ENCODE measurements at places on chromosomes 1 and 21. TPM values are rescaled to one million over a fixed set of nuclear protein-coding genes. Genes with fewer than 3 reads are reported as not detected.

Gene PROK1
- total RNA-seq = not detected

Gene RHD
- not detected for total RNA-seq

DNA sequence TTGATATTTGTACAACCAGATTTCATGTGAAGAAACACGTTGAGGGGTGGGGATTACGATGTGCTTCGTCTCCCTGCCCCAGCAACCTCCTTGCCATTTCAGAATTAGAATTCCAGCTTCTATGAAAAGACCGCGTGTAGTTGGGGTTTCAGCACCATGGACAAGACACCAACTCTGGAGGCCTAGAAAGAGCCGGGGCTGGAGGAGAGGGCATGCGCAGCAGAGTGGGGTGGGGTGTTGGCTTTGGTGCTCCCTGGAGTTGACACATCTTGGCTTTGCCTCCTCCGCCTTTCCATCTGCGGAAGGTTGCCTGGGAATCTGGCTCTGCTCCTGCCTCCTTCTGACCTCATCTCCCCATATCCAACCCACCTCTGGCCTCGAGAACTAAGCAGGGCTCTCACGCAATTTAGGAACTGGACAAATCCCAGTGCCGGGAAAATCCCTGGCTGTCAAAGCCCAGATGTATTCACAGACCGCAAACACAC is 11.8 kb downstream of the HTR6 start:
- no peak overlapping the region for H3K27ac ChIP-seq
- peak; percentile 29 for DNase-seq
- H3K27me3 ChIP-seq = peaks cover 5% of the 10 kb centered on the region
- no peak overlapping the region for H3K4me3 ChIP-seq

- H3K36me3 ChIP-seq = peaks cover 9% of the 10 kb centered on the region
- H3K27me3 ChIP-seq = peaks cover 61% of the 10 kb centered on the region
- H3K4me1 ChIP-seq = peaks cover 13% of the 10 kb centered on the region
- no peak for DNase-seq
- H3K27ac ChIP-seq = no peak overlapping the region
These were observed 6.0 kb downstream of the HLX start for GRCh38 chr1:220884981-220885918.

GRCh38 chr1:237045278-237046016 is 3.5 kb downstream of the RYR2 start:
- peaks cover 3% of the 10 kb centered on the region for H3K36me3 ChIP-seq
- peaks cover 46% of the 10 kb centered on the region for H3K27me3 ChIP-seq
- DNase-seq = no peak
- H3K4me1 ChIP-seq = peaks cover 10% of the 10 kb centered on the region
- no peak overlapping the region for H3K27ac ChIP-seq

DNA sequence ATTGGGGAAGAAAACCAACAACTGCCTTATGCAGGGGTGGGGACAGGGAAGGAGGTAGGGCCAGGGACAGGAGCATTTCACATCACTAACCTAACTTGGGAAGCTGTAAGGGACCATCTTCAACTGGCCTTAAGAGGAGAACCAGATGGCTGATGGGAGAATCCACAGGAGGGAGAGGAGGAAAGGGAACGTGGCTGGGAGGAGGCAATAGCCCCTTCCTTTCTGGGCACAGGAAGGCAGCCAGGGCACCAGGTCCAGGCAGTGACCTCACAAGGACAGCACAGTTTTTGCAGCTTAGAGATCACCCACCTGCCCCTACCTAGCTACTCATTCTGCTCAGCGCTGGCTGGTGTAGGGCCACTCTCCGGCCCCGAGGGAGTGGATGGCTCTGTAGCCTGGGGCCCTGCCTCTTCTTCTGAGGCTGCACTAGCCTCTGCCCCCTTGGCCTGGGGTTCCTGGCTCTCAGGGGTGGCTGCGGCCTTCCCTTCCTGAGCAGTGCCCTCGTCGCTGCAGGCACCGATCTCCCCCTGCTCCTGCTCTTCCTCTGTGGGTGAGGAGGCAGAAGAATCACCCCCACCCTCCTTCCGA is 1.7 kb downstream of the MARCKSL1 start:
- DNase-seq = no peak
- peak overlapping the region; percentile 79 for H3K4me3 ChIP-seq
- peak overlapping the region; percentile 7 for H3K27ac ChIP-seq

GRCh38 chr1:180643693-180644092 is 11.9 kb downstream of the XPR1 start:
- H3K4me3 ChIP-seq = no peak overlapping the region
- H3K4me1 ChIP-seq = peaks cover 9% of the 10 kb centered on the region
- H3K36me3 ChIP-seq = peaks cover 4% of the 10 kb centered on the region
- DNase-seq = no peak
- no peak overlapping the region for H3K27ac ChIP-seq
- H3K27me3 ChIP-seq = no peaks in the 10 kb centered on the region

GRCh38 chr1:115365738-115366137 is 27.7 kb upstream of the NGF start:
- H3K27ac ChIP-seq = no peak overlapping the region
- H3K4me1 ChIP-seq = no peaks in the 10 kb centered on the region
- H3K27me3 ChIP-seq = no peaks in the 10 kb centered on the region
- H3K36me3 ChIP-seq = no peaks in the 10 kb centered on the region
- no peak overlapping the region for H3K4me3 ChIP-seq

- no peaks in the 10 kb centered on the region for H3K36me3 ChIP-seq
- H3K4me1 ChIP-seq = no peaks in the 10 kb centered on the region
- no peak for DNase-seq
- H3K27ac ChIP-seq = no peak overlapping the region
- H3K4me3 ChIP-seq = no peak overlapping the region
- peaks cover 3% of the 10 kb centered on the region for H3K27me3 ChIP-seq
These were observed 93.2 kb upstream of the HNRNPU start for GRCh38 chr1:244957525-244957924.

DNA sequence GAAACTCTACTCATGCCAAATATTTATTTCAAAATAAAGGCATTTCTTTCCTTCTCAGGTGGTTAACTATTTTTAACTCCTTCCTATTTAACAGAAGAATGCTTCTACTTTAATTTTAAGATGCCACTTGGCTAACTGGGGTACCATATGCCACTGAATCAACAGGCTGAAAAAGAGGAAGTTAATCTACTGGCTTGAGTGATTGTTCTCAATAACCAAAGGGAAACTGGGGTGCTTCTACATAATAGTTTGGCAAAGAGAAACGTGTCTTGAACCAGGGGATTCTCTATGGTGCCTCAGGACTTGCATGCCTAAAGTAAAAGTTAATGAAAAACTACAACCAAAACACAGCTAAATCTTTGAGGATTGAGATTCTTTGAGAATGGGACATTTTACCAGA is 142.6 kb downstream of the DENND1B start:
- H3K27ac ChIP-seq = no peak overlapping the region
- no peaks in the 10 kb centered on the region for H3K27me3 ChIP-seq
- H3K4me3 ChIP-seq = no peak overlapping the region
- H3K4me1 ChIP-seq = no peaks in the 10 kb centered on the region
- DNase-seq = no peak

- no peaks in the 10 kb centered on the region for H3K4me1 ChIP-seq
- H3K36me3 ChIP-seq = no peaks in the 10 kb centered on the region
- H3K27ac ChIP-seq = no peak overlapping the region
- no peak overlapping the region for H3K4me3 ChIP-seq
- no peaks in the 10 kb centered on the region for H3K27me3 ChIP-seq
- DNase-seq = no peak
These were observed 862.8 kb downstream of the KCNT2 start for GRCh38 chr1:195745189-195746010.

DNA sequence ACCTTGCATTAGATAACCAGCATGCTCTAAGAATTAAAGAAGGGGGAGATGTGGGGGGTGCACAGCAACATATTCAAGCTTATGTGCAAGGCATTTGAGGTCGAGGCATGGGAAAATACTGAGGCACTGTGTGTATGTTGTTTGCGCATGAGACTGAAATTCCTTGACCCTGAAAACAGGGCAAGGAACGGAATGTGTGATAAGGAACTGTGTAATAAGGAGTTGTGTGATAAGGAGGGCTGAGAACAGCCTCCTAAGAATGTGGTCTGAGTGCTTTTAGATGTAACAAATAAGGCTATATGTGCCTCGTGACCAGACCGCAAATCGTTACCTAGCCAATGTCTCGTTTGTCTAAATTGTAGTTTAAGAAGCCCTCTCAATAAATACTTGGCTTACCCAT is 26.5 kb upstream of the ITLN1 start:
- H3K4me1 ChIP-seq = no peaks in the 10 kb centered on the region
- peaks cover 10% of the 10 kb centered on the region for H3K27me3 ChIP-seq
- DNase-seq = no peak
- no peak overlapping the region for H3K4me3 ChIP-seq

DNA sequence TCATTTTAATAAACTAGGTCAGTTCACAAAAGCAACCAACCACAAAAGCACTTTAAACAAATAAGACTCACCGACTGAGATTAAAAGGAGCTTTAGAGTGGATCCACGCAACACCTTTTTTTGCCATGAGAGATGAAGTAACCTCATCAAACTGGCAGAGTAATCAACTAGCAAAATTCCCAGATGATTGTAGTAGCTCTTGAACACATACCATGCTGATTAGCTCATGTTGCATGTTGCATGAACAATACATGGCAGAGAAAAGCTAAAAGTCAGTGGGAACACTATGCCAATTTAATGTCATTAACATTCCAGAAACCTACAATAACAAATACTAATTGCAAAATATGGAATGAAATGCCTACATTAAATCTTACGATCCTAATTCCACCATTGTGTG is 4.1 kb downstream of the WARS2 start:
- no peaks in the 10 kb centered on the region for H3K27me3 ChIP-seq
- DNase-seq = no peak
- H3K4me3 ChIP-seq = no peak overlapping the region
- no peaks in the 10 kb centered on the region for H3K36me3 ChIP-seq
- peaks cover 6% of the 10 kb centered on the region for H3K4me1 ChIP-seq

GRCh38 chr1:171966426-171967220 is 125.3 kb downstream of the DNM3 start:
- H3K27ac ChIP-seq = no peak overlapping the region
- H3K27me3 ChIP-seq = peaks cover 2% of the 10 kb centered on the region
- H3K4me1 ChIP-seq = no peaks in the 10 kb centered on the region
- no peak overlapping the region for H3K4me3 ChIP-seq
- no peak for DNase-seq

Gene IL19
- total RNA-seq = not detected

DNA sequence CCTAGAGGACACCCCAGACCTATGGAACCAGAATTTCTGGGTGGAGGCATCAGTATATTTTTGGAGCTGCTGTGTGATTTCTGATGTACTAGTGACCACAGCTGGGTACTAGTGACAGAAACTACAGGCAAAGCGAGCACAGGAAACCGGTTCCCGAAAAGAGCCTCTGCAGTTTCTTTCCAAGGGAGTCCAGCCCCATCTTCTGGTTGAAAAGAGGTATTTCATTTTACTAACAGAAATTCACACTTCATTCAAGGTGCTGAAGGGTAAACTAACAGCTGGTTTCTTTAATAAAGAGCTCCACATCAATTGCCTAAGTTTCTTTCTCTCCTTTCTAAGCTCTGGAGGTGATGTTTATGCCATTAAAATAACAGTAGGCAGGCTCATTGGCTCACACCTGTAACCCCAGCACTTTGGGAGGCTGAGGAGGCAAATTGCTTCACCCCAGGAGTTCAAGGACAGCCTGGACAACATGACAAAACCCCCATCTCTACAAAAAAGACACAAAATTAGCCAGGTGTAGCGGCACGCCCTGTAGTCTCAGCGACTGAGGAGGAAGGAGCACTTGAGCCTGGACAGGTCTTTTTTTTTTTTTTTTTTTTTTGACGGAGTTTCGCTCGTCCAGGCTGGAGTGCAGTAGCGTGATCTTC is 22.0 kb downstream of the THAP3 start:
- H3K4me3 ChIP-seq = no peak overlapping the region
- no peaks in the 10 kb centered on the region for H3K27me3 ChIP-seq
- peak; percentile 39 for DNase-seq
- H3K27ac ChIP-seq = no peak overlapping the region
- peaks cover 12% of the 10 kb centered on the region for H3K36me3 ChIP-seq

DNA sequence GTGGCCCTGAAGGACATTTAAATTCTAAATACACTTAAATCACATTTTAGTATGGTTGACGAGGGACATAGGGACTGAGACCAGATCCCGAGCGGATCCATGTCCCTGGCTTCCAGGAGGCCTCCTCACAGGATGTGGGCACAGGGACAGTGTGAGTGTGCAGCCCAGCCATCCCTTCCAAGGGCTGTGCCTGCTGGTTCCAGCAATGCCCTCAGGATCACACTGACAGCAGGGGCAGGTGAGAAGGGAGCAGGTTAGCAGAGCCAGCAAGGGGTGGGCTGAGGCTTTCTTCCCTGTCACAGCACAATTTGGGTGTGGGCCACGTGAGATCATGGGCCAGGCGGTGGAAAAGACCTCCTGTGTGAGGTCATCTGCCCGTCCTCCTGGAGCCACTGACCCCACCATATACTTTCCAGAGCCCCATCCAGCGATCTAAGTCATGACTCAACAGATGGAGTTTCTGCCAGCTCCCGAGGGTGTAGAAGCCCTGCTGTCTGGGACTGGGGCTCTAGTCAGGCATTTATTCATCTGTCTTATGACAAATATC is 37.0 kb upstream of the PRSS38 start:
- H3K27ac ChIP-seq = no peak overlapping the region
- no peak overlapping the region for H3K4me3 ChIP-seq
- DNase-seq = no peak
- H3K4me1 ChIP-seq = peaks cover 31% of the 10 kb centered on the region
- H3K36me3 ChIP-seq = peaks cover 29% of the 10 kb centered on the region

DNA sequence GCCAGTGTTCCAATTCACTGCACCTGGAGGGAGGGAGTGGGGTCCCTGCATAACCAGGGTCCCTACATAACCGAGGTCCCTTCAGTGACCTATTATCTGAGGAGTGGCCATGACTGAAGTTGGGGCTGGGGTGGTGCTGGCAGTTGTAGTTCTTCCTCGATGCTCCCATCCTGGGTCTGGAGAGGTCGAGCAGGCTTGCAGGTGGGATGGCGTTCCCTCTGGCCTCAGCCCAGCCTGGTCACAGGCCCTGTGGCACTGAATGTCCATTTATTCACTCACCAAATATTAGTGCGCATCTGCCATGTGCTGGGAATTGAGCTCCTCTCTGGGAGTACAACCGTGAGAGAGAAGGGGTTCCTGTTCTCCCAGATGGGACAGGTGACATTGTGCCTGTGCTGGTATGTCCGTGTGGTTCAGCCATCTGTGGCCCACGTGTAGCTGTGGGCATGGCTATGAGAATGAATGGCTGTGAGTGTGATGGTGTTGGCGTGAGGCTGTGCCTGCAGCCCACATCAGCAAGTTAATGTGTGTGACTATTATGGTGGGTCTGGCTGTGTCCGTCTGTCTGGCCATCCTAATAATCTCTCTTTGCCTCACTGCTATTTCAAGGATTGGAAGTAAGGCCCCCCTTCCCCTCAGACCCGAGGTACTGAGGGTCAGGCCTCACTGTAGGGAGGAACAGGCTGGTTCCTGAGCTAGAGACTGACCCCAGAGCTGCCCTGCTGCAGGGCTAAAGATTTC is 3.9 kb upstream of the SLC6A9 start:
- peaks cover 4% of the 10 kb centered on the region for H3K27me3 ChIP-seq
- H3K4me1 ChIP-seq = peaks cover 16% of the 10 kb centered on the region
- DNase-seq = no peak
- H3K36me3 ChIP-seq = no peaks in the 10 kb centered on the region
- no peak overlapping the region for H3K4me3 ChIP-seq

GRCh38 chr1:79117376-79117775 is 110.8 kb upstream of the ADGRL4 start:
- H3K27ac ChIP-seq = no peak overlapping the region
- no peak for DNase-seq
- H3K36me3 ChIP-seq = no peaks in the 10 kb centered on the region
- no peak overlapping the region for H3K4me3 ChIP-seq
- H3K27me3 ChIP-seq = no peaks in the 10 kb centered on the region
- no peaks in the 10 kb centered on the region for H3K4me1 ChIP-seq

Gene ASCL5
- not detected for total RNA-seq
